ENCODE measurements at places on chromosomes 7 and 10.

DNA sequence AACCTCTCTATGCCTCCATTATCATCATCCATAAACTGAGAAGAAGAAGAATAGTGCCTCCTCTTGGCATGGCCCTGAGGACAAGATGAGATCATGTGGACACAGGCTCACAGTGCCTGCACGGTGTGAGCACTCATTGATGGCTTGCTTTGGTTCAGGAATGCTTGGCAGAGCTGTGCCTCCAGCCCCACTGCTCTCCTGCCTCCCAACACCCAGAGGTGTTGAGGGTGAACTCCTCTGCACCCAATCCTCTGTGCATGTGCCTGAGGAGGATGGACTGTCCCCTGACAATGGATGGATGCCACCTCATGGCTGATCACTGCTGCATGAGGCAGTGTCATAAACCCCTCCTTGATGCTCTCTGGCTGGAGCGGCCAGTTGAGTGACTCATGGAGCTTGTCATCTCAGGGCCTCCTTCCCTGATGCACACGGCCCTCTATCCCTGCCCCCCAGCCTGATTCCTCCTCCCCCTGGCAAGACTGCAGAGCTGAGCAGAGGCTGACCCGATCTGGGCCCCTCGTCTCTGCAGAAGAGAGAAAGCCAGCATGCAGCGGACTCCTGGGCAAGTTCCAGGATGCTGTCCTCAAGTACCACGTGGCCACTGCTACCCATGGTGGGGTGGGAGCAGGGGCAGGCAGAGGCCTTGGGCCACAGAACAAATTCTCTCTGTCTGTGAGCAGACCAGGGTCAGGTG is 136.3 kb downstream of the KCNMA1 start:
- DNase-seq: no peak

- DNase-seq: no peak
These were observed 30.0 kb downstream of the TSPAN15 start for GRCh38 chr10:69481305-69481704.

DNA sequence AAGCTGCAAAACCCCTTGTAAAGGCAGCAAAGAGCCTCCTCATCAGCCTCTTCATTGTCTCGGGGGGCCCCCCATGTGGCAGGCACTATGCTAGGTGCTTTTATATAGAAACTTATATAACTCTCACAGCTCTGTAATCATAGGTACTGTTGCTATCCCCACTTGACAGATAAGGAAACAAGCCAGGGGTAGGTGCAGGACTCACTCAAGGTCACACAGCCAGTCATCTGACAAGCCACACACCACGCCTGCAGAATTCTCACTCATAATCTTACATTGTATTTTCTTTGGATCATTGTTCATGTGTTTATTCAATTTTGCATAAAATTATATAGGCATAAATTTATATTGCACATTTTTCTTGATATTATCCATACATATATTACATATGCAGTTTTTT is 165.4 kb downstream of the PPP1R17 start:
- DNase-seq: no peak

DNA sequence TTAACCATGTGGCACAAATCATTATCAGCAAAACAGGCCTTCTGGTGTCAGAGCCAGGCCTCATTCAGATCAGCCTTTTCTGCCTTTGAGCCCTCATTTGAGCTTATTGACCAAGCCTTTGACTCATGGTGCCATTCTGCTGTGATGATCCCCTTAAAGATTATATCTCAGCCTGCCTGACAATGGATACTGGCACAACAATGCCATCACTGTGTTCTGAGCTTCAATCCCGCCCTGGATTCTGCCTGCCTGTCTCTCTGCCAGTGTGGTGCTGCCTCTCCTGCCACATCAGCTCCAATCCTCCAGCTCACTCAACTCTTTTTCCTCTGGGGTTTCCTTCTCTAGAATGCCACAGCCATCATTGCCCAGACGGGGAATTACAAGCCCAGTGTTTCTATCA is 52.6 kb downstream of the SRI start:
- DNase-seq: no peak

DNA sequence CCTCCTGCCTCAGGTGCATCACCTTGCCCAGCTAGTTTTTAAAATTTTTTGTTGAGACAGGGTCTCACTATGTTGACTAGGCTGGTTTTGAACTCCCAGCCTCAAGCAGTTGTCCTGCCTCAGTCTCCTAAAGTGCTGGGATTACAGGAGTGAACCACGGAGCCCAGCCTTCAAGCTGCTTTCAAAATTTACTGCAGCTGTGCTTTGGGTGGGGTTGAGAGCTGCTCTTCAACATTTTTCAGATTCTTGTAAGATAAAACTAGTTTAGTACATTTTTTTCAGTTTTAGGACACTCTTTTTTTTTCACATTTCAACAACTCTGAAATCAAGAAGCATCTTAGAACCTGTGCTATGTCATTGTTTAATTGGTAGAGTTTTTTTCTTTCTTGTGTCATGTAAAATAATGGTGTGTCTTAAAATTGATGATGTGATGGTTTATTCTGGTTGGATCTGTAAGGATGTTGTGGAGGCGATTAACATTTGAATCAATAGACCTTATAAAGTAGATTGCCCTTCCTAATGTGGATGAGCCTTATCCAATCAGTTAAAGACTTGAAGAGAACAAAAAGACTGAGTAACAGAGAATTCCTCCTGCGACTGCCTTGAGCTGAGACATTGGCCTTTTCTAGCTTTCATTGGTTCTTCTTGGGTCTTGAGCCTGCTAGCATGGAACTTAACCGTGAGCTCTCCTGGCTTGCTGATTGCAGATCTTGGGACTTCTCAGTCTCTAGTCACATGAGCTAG is 13.5 kb downstream of the PLEKHA8 start:
- no peak for DNase-seq
